ENCODE measurements at places on chromosomes 4 and X.
A peak's percentile ranks its signal among the peaks of the same experiment; 100 is the strongest.

DNA sequence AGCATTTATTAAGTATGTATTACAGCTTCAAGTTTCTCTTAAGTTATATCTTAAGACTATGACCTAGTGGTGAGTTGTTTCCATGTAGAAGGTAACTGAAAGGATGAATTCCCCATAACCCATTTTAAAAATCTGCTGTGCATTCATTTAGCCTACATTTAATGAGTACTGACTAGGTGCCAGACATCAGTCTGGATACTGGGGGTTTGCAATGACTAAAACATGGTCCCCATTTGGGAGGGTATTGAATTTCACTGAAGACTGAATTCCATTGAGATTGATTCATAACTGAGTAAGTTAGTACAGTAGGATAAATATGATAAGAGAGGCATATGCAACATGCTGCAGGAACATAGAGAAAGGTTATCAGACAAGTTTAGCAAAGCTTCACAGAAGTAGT, 241.5 kb downstream of the FRAS1 start:
- DNase-seq: no peak

DNA sequence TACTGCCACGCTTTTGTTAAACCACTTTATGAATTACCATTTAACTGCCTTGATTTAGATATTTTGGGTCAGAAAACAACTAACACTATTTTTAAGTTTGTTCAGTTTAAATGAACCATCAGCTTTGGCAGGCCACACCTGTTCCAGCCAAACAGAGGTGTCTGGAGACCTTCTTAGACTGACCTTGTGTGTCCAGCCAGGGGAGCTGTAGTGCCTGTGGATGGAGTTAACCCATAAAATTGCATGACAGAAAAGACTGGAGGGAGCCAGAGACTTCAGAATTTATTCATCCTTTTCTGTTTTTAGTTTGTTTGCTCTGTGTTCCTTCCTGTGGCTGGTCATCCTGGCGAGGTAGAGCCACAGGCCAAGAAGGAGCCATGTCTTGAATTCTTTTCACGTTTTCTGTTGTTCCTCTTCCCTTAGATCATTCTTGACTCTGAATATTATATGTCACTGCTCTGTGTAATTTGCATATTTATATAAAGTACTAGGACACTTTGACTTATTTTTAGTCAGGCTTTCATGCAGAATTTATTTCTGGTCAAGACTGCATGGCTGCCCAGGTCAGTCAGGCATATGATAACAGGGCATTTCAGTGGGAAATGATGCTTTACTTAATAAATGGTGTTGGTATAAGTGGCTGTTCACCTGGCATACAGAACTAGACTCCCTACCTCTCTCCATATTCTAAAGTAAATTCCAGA, 26.7 kb downstream of the HERC3 start:
- DNase-seq: no peak

- no peak for DNase-seq
Measured at GRCh38 chrX:154327038-154327820, 31.6 kb downstream of the TKTL1 start.

DNA sequence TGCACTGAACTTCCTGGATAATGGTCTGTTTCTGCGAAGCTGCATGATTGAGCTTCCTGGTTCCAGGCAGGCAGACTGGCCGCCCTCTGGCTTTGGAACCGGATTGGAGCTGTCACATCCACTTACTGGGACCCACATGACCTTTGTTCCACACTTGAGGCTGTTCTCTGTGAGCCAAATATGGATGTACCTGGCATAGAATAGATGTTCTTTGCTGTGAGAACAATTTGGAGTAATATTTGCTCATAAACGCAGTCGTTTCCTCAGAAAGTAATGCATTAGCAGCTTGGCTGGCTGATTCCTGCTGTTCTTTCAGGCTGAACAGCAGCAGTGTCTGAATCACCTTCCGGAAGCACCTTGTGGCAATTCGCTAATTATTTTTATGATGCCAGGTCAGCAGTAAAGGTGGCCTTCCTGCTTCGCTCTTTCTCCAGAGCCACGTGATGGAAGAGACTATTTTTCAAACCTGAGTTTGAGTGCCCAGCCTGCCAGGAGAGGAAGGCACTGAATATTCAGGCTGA, 78.1 kb upstream of the BOD1L1 start:
- DNase-seq: no peak

GRCh38 chr4:121885115-121885514, 14.8 kb upstream of the BBS7 start:
- no peak for DNase-seq

- DNase-seq: no peak
Measured at GRCh38 chrX:19897091-19897490, 9.7 kb upstream of the SH3KBP1 start.

GRCh38 chrX:121455890-121456289, 408.5 kb downstream of the GLUD2 start:
- no peak for DNase-seq

GRCh38 chr4:145511913-145512522, 30.4 kb downstream of the SMAD1 start:
- no peak for DNase-seq

DNA sequence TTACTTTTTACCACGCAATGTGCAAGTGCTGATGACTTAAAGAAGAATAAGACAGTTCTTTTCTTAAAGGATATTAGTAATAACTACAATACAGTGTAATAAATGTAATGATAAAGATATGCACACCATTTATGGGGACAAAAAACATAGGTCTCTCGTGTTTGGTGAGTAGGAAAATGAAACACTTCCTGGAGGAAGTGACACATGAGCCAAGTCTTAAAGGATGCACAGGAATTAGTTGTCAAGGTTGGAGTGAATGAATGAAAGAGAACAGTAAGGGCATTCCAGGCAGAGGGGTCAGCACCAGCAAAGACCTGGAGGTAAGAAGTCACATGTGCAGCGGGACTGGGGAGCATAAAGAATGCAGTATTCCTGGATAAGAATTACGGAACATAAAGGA, 112.7 kb downstream of the SH3RF1 start:
- DNase-seq: no peak

- DNase-seq: peak; percentile 36
Measured at GRCh38 chr4:46844325-46844917, 64.6 kb downstream of the COX7B2 start.

DNA sequence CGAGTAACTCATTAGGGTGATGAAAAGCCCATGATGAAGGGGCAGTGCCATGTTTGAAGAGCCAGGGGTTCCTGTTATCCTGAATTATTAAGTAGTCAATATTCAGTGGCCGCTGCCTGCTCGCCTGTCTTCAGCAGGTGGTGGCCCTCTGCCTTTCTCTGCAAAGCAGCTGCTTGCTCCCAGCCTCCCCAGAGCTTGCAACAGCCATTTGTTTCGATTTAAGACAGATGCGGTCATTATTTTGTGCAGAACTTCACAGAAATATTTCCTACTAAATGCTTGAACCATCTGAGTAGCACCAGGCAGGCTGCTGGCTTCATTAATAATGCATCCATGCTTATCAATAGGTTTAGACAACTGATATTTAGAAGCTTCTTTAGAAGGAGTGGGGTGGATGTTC, 104.3 kb upstream of the TTC29 start:
- DNase-seq: no peak

GRCh38 chrX:135737366-135738071, 24.1 kb downstream of the CT45A1 start:
- no peak for DNase-seq

DNA sequence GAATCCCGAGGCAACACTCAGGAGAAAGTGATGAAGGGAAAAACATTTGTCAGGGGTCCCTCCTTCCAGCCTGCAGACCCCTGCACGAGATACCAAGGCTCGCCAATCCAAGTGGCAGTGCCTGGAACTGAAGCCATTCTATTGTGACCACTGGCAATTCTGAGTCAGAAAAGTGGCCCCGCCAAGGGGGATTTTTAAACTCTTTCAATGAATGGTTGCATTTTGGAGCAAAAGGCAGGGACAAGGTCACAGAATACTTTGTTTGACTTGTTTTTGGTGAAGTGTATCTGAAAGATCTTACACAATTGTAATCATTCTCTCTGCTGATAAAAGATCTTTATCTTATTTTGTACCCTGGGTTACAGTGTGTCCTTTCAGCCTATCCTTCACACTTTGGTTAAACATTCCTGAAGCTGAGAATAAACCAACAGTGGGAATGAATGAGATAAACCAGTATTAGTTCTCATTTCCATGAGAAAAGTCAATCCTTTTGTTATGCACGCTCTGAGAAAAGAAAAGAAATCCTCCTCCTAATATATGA, 115.9 kb upstream of the PDLIM3 start:
- DNase-seq: no peak

DNA sequence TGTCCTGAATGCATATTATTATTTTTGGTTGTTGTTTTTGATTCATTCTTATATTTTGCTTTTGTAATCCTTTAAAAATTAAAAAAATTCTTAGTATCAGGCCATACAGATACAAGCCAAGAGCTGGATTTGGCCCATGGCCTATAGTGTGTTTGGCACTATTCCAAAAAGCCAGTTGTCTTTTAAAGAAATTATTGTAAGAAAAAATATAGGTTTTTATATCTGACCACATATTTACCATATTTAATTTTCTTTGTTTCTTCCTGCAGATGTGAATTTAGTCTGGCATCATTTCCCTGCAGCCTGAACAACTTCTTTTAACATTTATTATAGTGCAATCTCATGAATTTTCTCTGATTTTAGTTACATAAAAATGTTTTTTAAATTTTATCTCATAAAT, 652.8 kb upstream of the NR3C2 start:
- DNase-seq: no peak

DNA sequence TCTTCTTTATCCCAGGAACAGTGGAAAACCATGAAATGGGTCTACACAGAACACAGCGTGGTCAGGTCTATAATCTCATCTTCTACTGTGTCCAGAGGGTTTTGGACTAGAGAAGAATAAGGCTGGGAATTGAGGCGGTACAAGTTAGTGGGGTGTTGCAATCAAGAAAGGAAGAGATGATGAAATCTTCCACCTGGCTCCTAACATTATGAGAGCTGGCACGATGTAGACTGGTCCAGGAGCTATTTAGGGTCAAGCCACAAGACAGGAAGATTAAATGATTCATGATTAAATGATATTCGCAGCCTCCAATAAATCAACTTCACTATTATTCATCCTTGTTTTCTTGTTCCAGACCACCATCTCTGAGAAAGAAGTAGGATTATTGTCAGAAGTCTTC, 88.0 kb downstream of the ARSF start:
- DNase-seq: no peak

DNA sequence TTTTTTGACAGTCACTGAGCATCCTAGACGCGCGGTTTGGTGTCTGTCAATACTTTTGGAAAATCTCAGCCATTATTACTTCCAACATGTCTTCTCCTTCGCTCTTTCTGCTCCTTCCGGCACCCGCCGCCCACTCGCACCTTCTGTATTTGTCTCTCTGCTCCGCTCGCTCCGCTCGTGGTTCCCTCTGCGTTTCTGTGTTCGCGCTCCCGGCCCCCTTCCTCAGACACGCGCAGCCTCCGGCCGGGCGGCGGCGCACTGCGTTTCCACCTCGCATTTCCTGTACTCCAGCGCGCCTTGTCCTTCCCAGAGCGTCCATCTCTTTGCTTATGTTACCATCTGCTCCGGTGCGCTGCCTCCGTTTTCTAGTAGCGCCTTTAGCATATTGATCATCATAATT, 21.1 kb downstream of the PDE6B start:
- no peak for DNase-seq

GRCh38 chrX:70176938-70177533, at the start of gene DGAT2L6:
DGAT2L6 (plus strand) TSS chrX:70177483; CDS start chrX:70177583, 100 bp downstream.
- DNase-seq: no peak

- DNase-seq: no peak
Measured at GRCh38 chr4:141804836-141805235, 168.5 kb downstream of the IL15 start.

- no peak for DNase-seq
Measured at GRCh38 chr4:165293061-165293460, 34.4 kb upstream of the MSMO1 start.

GRCh38 chr4:12446657-12447185, 1018.0 kb upstream of the HS3ST1 start:
- no peak for DNase-seq

GRCh38 chrX:12412561-12412960, 274.3 kb downstream of the FRMPD4 start:
- DNase-seq: no peak

- no peak for DNase-seq
Measured at GRCh38 chrX:446245-446644, 59.5 kb upstream of the PPP2R3B start.

GRCh38 chr4:89099034-89099433, 12.3 kb upstream of the TIGD2 start:
- no peak for DNase-seq

DNA sequence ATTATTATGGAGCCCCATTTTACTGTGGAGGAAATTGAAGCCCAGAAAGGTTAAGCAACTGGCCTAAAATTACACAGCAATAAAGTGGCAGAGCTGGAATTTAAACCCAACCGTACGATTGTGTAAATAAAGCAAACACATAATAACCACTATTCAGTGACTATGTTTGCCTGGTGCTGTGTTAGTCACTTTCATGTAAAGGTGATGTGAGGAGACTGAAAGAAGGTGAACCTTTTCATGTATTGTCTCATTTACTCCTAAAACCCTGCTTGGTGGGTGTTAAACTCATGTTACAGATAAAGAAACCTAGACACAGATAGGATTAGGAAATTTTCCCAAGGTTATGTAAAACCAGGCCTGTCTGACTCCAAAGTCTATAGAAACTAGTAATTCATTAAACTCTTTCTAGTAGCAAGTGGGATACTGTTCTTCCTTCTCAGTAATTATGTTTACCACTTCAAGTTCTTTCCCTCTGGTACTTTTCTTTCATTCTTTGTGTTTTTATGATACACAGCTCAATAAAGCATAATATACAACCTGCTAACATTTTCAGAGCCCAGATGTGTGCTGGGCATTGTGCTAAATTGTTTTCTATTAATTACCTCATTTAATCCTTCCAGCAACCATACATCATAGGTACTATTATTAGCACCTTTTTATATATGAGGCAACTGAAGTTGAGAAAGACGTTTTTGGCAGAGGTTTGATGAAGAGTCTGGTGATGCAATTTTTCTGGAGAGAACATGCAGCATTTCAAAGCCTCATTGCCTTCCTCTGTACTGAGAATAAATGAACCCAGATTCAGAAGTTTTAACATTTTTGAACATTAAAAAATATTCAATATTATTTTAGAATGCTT, 202.7 kb downstream of the SPRY1 start:
- DNase-seq: no peak

GRCh38 chrX:153935326-153935851, 552 bp upstream of the NAA10 start:
- DNase-seq: no peak

DNA sequence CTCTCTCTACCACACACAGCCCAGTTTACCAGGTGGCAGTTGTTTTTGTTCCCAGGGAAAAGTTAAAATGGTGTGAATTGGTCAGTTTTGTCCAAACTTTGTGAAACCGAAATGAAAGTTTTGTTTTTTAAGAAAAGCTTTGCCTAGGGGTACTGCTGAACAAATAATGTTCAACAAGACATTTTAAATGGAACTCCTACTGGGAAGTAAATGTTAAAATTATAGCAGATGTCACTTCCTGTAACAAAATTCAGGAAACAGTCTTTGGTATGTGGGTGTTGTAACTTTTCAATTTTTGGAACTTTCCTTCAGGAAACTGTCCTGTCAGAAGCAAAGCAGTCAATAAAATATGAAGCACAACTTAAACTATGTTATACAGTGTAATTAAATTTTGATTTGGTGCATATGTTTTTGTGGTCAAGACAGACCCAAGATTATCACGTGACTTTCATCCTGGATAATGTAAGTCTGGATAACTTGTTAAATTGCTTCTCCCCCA, 79.5 kb downstream of the AFF1 start:
- no peak for DNase-seq

GRCh38 chrX:3263681-3264126, 82.7 kb downstream of the MXRA5 start:
- DNase-seq: no peak

- DNase-seq: no peak
Measured at GRCh38 chrX:13452283-13452682, 117.1 kb upstream of the EGFL6 start.

- no peak for DNase-seq
Measured at GRCh38 chr4:116374815-116375214, 710.6 kb downstream of the TRAM1L1 start.
